ENCODE measurements at places on chromosomes 13 and 19.

GRCh38 chr13:75071796-75072195, 410.2 kb downstream of the TBC1D4 start:
- no peak for DNase-seq

DNA sequence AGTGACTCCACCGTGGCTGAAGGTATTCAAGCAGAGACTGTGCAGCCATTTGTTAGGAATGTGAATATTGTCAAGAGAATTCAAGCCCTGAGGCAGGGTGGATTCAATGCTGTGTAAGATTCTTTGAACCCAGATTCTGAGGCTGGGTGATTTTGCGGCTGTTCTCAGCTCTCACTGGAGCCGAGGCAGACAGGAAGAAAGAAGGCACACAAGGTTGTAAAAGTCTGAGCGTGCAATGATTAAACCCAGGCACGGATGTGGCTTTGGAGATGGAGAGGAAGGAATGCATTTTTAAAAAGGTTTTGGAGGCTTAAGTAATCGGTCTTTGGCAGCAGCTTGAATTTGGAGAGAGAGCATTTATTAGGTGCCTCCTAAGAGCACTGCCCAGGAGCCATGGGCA, 187.9 kb downstream of the KATNAL1 start:
- DNase-seq: peak; percentile 96

- no peak for DNase-seq
Measured at GRCh38 chr19:6252066-6252465, 27.7 kb downstream of the MLLT1 start.

GRCh38 chr13:91813253-91813652, 414.8 kb downstream of the GPC5 start:
- DNase-seq: no peak

- DNase-seq: no peak
Measured at GRCh38 chr13:86080340-86080995, 281.2 kb upstream of the SLITRK6 start.

DNA sequence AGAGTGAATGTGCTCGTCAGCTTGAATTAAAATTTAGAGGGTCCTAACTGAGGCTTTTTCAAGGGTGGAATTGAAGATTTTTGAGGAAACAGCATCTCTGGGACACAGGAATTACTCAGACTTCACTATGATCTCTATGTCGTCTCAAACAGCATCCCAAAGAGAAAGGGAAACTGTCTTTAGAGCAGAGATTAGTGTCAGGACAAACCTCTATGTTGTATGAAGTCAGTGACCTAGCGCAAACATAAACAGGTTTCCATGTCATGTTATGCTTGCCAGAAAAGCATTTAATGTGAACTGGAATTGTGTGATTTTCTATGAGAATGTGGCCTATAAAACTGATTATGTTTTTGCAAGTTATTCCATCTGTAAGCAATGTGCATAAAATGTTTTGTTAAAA, 573.7 kb downstream of the GPC6 start:
- no peak for DNase-seq

DNA sequence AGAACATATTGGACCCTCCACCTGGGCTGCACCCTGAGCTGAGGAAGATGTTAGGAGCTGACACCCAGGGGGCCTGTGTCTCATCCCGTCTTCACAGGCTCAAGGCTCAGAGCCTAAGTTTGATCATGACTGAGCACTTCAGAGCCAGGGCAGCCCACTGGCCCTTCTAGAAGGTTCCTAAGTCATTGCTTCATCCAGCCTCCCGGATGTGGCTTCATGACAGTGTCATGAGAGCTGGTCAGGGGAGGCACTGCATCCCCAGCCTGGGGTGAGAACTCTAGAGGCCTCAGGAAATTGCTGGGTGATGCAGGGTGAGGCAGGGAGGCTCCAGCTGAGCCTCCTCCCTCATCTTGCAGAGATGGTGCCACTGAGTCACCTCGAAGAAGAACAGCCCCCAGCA, 24.9 kb upstream of the PIK3R2 start:
- DNase-seq: no peak

GRCh38 chr13:40337651-40338050, 328.8 kb downstream of the FOXO1 start:
- DNase-seq: no peak

- peak; percentile 29 for DNase-seq
Measured at GRCh38 chr13:95411428-95412040, 110.3 kb upstream of the ABCC4 start.

DNA sequence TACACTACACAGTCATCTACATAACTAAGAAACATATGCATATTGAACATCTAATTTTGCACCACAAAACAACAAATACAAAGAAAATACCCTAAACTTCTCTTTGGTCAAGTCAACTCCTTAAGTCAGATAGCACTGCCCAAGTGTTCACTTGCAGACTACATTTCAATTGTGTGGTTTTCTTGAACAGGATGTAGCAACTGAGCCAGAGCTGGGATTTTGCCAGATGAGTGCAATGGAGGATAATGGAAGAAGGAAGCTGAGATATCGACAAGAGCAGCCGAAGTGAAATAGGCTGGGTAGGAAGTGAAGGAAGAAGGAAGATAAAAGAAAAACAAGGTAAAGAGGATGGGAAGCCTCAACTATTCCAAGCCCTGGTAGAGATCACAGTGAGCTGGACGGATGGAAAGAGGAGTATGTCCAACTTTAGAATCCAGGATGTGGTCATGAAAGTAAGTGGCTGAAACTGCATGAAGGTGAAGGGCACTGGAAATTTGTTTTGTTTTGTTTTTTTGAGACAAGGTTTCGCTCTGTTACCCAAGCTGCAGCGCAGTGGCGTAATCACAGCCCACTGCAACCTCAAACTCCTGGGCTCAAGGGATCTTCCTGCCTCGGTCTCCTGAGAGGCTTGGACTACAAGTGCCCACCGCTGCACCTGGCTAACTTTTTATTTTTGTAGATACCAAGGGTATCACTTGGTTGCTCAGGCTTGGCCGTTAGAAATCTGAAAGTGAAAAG, 15.0 kb downstream of the NUFIP1 start:
- peak; percentile 47 for DNase-seq

GRCh38 chr13:39281539-39282150, 243.4 kb downstream of the NHLRC3 start:
- DNase-seq: no peak

- no peak for DNase-seq
Measured at GRCh38 chr13:73857106-73857505, 277.1 kb downstream of the KLF12 start.

GRCh38 chr19:18100710-18101109, 3.1 kb downstream of the MAST3 start:
- DNase-seq: no peak

DNA sequence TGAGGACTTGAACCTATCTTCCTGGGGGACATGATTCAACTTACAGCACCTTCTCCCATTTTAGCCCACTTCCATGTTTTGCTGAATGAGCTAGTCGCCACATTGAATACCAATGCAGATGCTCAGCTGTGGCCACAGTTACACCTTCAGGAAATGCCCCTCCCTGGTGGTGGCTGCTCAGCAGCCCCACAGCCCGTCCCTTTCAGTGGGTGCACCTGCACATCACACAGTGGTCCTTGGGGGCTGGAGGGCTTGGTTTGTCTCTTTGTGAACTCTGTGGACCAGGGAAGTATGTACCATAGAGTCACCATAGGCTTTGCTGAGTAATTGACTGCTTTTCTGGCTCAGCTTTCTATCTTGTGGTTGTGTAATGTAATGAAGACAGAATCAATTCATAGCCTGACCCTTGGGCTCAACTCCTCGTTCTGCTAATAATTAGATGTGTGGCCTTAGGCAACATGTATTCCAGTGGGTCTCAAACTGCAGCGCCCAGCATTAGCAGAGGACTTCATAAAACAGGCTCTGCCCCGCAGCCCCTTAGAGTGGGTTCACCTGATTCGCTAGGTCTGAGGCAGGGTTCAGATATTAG, 48.1 kb upstream of the FARP1 start:
- DNase-seq: no peak

GRCh38 chr13:109694972-109695371, 91.4 kb downstream of the IRS2 start:
- no peak for DNase-seq

DNA sequence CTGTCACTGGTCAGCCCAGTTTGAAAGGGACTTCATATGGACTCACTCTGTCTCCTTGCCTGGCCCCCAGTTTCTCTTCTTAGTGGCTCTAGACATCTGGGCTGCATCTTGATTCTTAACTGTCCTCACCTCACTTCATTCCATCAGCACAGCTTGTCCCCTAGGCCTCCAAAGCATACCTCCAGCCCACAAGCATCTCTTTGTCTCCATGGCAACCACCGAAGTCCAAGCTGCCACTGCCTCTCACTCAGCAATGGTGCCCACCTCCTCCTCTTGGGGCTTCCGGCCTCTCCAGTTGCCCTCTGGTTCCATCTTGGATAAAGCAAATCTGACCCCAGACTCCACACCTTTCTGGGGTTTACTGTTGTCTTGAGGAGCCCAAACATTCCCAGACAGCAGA, 9.9 kb upstream of the KLHL26 start:
- peak; percentile 14 for DNase-seq

All from fibroblast of villous mesenchyme (primary cell).